ENCODE measurements at places on chromosomes 2 and 18. TPM values are rescaled to one million over a fixed set of nuclear protein-coding genes. Genes with fewer than 3 reads are reported as not detected.

DNA sequence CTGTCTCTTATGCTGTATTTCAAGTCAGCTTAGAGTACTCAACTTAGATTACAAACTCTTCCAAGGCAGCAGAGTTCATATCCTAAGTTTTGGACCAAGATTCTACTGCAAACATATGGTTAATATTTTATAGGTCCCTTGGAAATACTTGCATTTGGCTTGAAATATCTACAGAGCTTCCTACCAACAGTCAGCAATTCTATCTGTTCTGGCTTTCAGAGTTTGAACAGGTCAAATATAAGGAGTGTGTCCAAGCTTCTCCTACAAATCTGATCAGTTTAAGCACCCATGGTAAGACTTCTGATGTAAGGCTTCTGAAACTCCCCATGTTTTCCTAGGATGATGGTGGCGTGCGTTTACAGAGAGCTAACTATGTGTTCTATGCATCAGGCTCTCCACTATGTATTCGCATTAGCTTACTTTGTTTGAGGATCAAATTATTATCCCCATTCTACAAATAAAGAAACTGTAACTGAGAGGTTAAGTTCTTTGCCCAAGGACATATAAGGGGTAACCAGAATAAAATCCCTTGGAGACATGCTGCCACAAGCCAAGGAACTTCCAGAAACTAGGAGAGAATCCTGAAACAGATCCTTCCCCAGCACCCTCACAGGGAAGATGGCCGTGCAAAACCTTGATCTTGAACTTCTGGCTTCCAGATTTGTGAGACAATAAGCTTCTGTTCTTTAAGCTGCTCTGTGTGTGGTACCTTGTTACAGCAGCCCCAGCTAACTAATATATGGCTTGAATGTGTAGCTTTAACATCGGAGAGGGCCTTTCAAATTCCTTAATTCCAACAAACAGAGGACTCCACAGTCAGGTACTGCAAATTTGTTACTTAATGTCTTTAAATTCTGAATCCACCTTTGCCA is 55.1 kb downstream of the ATP8B1 start:
- H3K27ac ChIP-seq = no peak overlapping the region
- no peak for DNase-seq
- no peaks in the 10 kb centered on the region for H3K27me3 ChIP-seq
- no peaks in the 10 kb centered on the region for H3K36me3 ChIP-seq

- H3K4me3 ChIP-seq = no peak overlapping the region
- H3K36me3 ChIP-seq = no peaks in the 10 kb centered on the region
- no peaks in the 10 kb centered on the region for H3K4me1 ChIP-seq
- H3K27me3 ChIP-seq = no peaks in the 10 kb centered on the region
- no peak overlapping the region for H3K27ac ChIP-seq
- DNase-seq = no peak
Observed at GRCh38 chr2:104321796-104322349, 532.0 kb upstream of the POU3F3 start.

DNA sequence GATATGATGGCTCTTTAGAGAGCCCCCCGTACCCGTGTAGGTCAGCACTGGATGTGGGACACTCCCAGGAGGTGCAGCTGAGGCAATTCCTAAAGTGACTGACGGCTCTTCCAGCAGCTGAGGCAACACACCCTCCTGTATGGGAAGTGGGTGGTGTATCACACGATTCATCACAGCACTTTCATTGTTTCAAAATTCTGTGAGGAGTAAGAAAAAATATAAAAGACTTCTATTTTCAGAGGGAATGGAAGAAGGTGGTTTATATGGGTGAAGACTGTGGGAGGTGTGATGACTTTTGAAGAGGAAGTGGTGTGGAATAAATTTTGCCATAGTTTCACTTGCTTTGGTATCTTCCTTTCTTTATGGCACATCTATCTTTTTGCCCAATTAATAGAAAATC is 22.3 kb downstream of the QPCT start:
- H3K4me1 ChIP-seq = no peaks in the 10 kb centered on the region
- no peak for DNase-seq
- H3K36me3 ChIP-seq = no peaks in the 10 kb centered on the region
- no peak overlapping the region for H3K27ac ChIP-seq
- H3K4me3 ChIP-seq = no peak overlapping the region
- no peaks in the 10 kb centered on the region for H3K27me3 ChIP-seq

- H3K27me3 ChIP-seq = no peaks in the 10 kb centered on the region
- peaks cover 7% of the 10 kb centered on the region for H3K36me3 ChIP-seq
- no peak overlapping the region for H3K27ac ChIP-seq
- H3K4me3 ChIP-seq = no peak overlapping the region
Observed at GRCh38 chr2:37091873-37092272, 7.6 kb downstream of the GPATCH11 start.

Gene KIAA2012
- total RNA-seq = not detected

DNA sequence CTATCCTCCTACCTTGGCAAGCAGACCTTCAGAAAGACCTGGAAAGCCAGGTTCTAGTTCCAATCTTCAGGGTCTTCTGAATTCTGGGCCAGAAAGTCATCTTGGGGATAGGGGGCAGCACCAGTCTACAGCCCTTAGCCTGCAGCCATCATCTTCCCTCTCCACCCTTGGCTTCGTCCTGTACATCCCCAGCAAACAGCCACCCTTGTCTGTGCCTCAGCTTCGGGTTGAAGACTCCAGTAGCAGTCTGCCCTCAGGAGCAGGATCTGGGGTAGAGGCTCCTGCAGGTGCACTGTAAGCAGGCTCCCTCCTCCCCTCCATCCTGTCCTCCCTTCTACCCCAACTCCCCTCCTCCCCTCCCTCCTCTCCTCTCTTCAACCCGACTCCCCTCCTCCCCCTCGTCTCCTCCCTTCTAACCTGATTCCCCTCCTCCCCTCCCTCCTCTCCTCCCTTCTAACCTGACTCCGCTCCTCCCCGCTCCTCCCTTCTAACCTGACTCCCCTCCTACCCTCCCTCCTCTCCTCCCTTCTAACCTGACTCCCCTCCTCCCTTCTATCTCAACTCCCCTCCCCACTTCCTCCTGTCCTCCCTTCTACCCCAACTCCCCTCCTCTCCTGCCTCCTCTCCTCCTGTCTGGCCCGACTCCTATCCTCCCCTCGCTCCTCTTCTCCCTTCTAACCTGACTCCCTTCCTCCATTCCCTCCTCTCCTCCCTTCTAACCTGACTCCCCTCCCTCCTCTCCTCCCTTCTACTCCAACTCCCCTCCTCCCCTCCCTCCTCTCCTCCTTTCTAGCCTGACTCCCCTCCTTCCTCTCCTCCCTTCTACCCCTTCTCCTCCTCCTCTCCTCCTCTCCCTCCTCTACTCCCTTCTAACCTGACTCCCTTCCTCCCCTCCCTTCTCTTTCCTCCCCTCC is 90.1 kb upstream of the SMAD2 start:
- no peak for DNase-seq
- no peaks in the 10 kb centered on the region for H3K4me1 ChIP-seq
- H3K27ac ChIP-seq = no peak overlapping the region
- H3K27me3 ChIP-seq = no peaks in the 10 kb centered on the region
- no peak overlapping the region for H3K4me3 ChIP-seq

DNA sequence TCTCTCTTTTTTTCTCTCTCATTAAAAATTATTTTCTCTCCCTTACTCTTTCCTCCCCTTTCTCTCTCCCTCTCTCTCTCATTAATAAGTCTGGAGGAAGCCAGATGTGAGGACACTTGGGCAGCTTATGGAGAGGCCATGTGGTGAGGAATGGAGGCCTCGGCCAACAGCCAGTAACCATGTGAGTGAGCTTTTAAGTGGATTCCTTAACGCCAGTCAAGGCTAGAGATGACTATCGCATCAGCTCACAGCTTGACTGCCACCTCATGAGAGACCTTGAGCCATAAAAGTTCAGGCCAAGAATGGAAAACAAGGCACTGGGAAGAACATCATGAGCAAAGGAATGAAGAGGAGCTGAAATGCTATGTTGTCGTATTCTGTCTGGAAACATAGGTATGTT is 39.1 kb downstream of the ETAA1 start:
- DNase-seq = no peak
- H3K36me3 ChIP-seq = no peaks in the 10 kb centered on the region
- H3K27ac ChIP-seq = no peak overlapping the region
- no peak overlapping the region for H3K4me3 ChIP-seq
- no peaks in the 10 kb centered on the region for H3K27me3 ChIP-seq
- no peaks in the 10 kb centered on the region for H3K4me1 ChIP-seq

GRCh38 chr2:64329848-64330247 is 124.1 kb upstream of the LGALSL start:
- H3K4me1 ChIP-seq = peaks cover 9% of the 10 kb centered on the region
- H3K27ac ChIP-seq = peak overlapping the region; percentile 89
- no peaks in the 10 kb centered on the region for H3K27me3 ChIP-seq
- H3K36me3 ChIP-seq = no peaks in the 10 kb centered on the region
- H3K4me3 ChIP-seq = no peak overlapping the region
- no peak for DNase-seq

Gene MAP3K19
- not detected for total RNA-seq

DNA sequence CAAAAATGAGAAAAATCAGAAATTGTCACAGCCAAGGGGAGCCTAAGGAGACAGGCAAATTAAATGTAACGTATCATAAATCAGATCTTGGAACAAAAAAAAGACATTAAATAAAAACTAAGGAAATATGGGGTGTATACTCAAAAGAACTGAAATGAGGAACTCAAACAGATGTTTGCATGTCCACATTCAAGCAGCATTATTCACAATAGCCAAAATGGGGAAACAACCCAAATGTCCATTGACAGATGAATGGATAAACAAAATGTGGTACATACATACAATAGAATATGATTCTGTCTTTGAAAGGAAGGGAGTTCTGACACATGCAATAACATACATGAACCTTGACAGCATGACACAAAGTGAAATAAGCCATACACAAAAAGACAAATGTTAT is 155.8 kb upstream of the KLF7 start:
- no peaks in the 10 kb centered on the region for H3K36me3 ChIP-seq
- no peak for DNase-seq
- H3K27ac ChIP-seq = no peak overlapping the region
- H3K4me3 ChIP-seq = no peak overlapping the region
- no peaks in the 10 kb centered on the region for H3K4me1 ChIP-seq

DNA sequence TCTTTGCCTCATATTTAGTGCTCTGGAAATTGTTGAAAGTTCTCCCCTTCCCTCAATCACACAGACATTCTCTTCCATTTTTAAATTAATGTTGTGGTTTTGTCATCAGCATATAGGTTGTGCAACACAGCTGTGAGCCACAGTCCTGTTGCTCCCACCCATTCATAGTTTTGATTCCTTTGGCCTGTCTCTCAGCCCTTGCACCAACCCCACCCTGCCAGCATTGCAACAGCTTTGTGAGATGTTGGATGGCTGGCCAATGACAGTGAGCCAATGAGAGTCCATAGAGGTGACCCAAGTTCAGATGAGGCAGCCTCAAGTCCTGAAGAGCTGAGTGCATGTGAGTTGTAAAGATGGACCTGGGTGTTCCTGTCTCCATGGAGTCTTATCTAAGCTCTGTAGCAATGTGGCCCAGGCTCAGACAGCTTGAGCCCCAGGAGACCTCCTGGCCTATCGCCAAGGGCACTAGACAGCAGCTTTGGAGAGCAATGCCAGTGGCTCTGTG is 775.5 kb downstream of the RNF144A start:
- H3K4me1 ChIP-seq = no peaks in the 10 kb centered on the region
- no peaks in the 10 kb centered on the region for H3K27me3 ChIP-seq
- DNase-seq = no peak
- H3K4me3 ChIP-seq = no peak overlapping the region
- no peaks in the 10 kb centered on the region for H3K36me3 ChIP-seq

Gene IL1B
- total RNA-seq = not detected

Gene SCYGR4
- total RNA-seq = not detected

Gene TMEM247
- total RNA-seq = not detected

Gene DUSP19
- 1.6 TPM for total RNA-seq

- H3K27ac ChIP-seq = no peak overlapping the region
- H3K4me1 ChIP-seq = no peaks in the 10 kb centered on the region
- no peak overlapping the region for H3K4me3 ChIP-seq
- H3K36me3 ChIP-seq = no peaks in the 10 kb centered on the region
- no peak for DNase-seq
Observed at GRCh38 chr2:216857131-216857550, 2.7 kb downstream of the TNP1 start.

Gene TLX2
- not detected for total RNA-seq

- no peaks in the 10 kb centered on the region for H3K4me1 ChIP-seq
- no peaks in the 10 kb centered on the region for H3K36me3 ChIP-seq
- H3K4me3 ChIP-seq = peak overlapping the region; percentile 74
- no peaks in the 10 kb centered on the region for H3K27me3 ChIP-seq
- DNase-seq = no peak
Observed at GRCh38 chr2:191679818-191680600, 2.1 kb downstream of the NABP1 start.

Gene HOXD9
- 2.8 TPM for total RNA-seq

DNA sequence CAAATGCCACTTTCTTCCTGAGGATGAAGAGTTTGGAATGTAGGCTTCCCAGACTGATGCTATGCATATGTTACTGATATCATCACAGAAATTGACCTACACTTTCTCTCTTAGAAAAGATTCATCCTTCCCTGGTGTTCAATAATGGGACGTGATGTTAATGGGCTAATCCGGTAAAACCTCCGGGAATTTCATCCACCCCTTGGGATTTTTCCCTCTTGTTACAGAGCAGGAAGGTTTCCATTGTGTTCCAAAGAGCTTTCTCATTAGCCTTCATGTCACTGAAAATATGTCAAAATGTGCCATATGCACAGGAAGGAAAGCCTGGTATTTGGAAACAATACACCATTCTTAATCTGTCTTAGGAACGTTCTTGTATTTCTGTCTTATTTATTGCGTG is 20.7 kb downstream of the ALPK2 start:
- no peaks in the 10 kb centered on the region for H3K36me3 ChIP-seq
- no peak for DNase-seq
- H3K27ac ChIP-seq = no peak overlapping the region
- H3K4me1 ChIP-seq = no peaks in the 10 kb centered on the region
- no peaks in the 10 kb centered on the region for H3K27me3 ChIP-seq
- no peak overlapping the region for H3K4me3 ChIP-seq

DNA sequence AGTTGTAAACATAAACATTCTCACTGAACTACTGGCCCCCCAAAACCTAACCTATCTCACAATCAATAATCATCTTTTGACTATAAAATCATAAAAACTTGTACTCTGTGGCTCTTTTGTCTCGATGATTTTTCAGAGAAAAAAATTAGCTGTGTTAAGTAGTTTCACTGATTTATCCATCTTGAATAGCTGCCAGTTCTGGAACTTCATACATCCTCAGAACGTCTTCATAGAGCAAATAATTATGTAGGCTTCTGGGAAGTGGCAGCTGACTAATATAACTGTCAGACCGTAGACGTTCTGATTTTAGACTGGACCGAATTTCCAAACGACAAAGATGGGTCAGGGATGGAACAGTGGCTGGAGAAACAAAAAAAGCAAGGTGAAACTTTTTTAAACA is 97.3 kb upstream of the CHAC2 start:
- H3K4me1 ChIP-seq = no peaks in the 10 kb centered on the region
- DNase-seq = no peak
- H3K4me3 ChIP-seq = no peak overlapping the region
